Activated T-cell treated with anti-CD3 and anti-CD28 coated beads, Interleukin-2, amount 50 U/mL, for 72 hours (primary cell): ENCODE measurements at places on chromosomes 3 and 15. TPM values are rescaled to one million over a fixed set of nuclear protein-coding genes. Genes with fewer than 3 reads are reported as not detected.

- DNase-seq = no peak
- no peak overlapping the region for H3K4me3 ChIP-seq
- no peaks in the 10 kb centered on the region for H3K4me1 ChIP-seq
- H3K36me3 ChIP-seq = no peaks in the 10 kb centered on the region
Observed at GRCh38 chr3:19399356-19399755, 251.0 kb downstream of the KCNH8 start.

Gene PIF1
- total RNA-seq = 33.3 TPM

Gene PEX5L
- 0.31 TPM for total RNA-seq

Gene PLSCR2
- 0.34 TPM for total RNA-seq

GRCh38 chr3:151635905-151636304 lies 97.8 kb upstream of the AADACL2 start:
- H3K4me1 ChIP-seq = no peaks in the 10 kb centered on the region
- H3K27ac ChIP-seq = no peak overlapping the region
- H3K27me3 ChIP-seq = no peaks in the 10 kb centered on the region
- no peaks in the 10 kb centered on the region for H3K36me3 ChIP-seq
- no peak overlapping the region for H3K4me3 ChIP-seq
- no peak for DNase-seq

Gene SI
- total RNA-seq = not detected
